Endothelial cell (in vitro differentiated cells): ENCODE measurements at places on chromosomes 4 and X. TPM values are rescaled to one million over a fixed set of nuclear protein-coding genes. Genes with fewer than 3 reads are reported as not detected.
A peak's percentile ranks its signal among the peaks of the same experiment; 100 is the strongest.

DNA sequence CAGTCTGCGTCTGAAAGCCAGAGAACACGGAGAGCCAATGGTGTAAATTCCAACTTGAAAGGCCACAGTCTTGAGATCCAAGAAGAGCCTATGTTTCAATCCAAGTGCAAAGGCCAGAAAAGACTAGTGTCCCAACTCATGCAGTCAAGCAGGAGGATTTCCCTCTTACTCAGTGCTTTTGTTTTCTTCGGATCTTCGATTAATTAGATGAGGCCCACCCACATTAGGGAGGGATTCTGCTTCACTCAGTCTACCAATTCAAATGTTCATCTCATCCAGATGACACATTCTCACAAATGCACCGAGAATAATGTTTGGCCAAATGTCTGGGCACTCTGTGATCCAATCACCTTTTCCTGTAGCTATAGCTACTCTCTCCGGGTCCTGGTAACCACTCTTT is 91.5 kb upstream of the S100G start:
- no peaks in the 10 kb centered on the region for H3K4me1 ChIP-seq
- H3K36me3 ChIP-seq, result no peaks in the 10 kb centered on the region
- no peak for DNase-seq
- H3K27ac ChIP-seq, result no peak overlapping the region
- no peak overlapping the region for H3K4me3 ChIP-seq

DNA sequence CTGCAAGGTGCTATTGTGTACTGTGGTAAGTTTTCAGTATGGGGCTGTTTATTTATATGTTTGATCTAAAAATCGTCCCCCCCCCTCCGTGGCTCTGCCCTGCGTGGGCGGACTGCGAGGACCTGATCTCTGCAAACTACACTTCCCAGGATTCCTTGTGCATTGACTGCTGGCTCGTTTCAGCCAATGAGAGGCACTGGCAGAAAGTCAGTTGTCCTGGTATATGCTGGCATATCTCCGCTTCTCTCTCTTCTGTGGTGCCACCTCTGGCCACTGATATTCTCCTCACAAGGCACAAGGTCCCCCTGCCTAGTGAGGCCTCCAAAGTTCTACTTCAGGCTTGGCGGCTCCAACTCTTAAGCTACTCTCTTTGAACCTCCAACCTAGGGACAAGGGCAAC is 168.8 kb upstream of the ZFP42 start:
- peaks cover 2% of the 10 kb centered on the region for H3K4me1 ChIP-seq
- no peak overlapping the region for H3K4me3 ChIP-seq
- peaks cover 4% of the 10 kb centered on the region for H3K27me3 ChIP-seq
- H3K36me3 ChIP-seq, result no peaks in the 10 kb centered on the region
- H3K27ac ChIP-seq, result no peak overlapping the region
- no peak for DNase-seq

GRCh38 chr4:69849297-69849696 is 10.6 kb downstream of the SULT1E1 start:
- H3K27ac ChIP-seq, result no peak overlapping the region
- H3K4me1 ChIP-seq, result no peaks in the 10 kb centered on the region
- no peak for DNase-seq
- H3K27me3 ChIP-seq, result no peaks in the 10 kb centered on the region
- no peaks in the 10 kb centered on the region for H3K36me3 ChIP-seq

GRCh38 chr4:95165926-95166524 is 382.7 kb downstream of the UNC5C start:
- no peaks in the 10 kb centered on the region for H3K27me3 ChIP-seq
- H3K4me3 ChIP-seq, result no peak overlapping the region
- no peaks in the 10 kb centered on the region for H3K36me3 ChIP-seq
- H3K4me1 ChIP-seq, result no peaks in the 10 kb centered on the region

- no peaks in the 10 kb centered on the region for H3K27me3 ChIP-seq
- peak overlapping the region; percentile 64 for H3K27ac ChIP-seq
- H3K4me3 ChIP-seq, result no peak overlapping the region
- H3K36me3 ChIP-seq, result no peaks in the 10 kb centered on the region
- H3K4me1 ChIP-seq, result peaks cover 24% of the 10 kb centered on the region
Measured at GRCh38 chr4:136855886-136856285, 676.4 kb downstream of the PCDH18 start.

- no peak for DNase-seq
- H3K4me3 ChIP-seq, result no peak overlapping the region
- no peaks in the 10 kb centered on the region for H3K36me3 ChIP-seq
- H3K27me3 ChIP-seq, result peaks cover 2% of the 10 kb centered on the region
- no peaks in the 10 kb centered on the region for H3K4me1 ChIP-seq
- H3K27ac ChIP-seq, result no peak overlapping the region
Measured at GRCh38 chr4:45033676-45034419, 307.5 kb upstream of the GNPDA2 start.

- no peak overlapping the region for H3K4me3 ChIP-seq
- no peaks in the 10 kb centered on the region for H3K36me3 ChIP-seq
- H3K27me3 ChIP-seq, result peaks cover 6% of the 10 kb centered on the region
- H3K4me1 ChIP-seq, result peaks cover 5% of the 10 kb centered on the region
Measured at GRCh38 chr4:147820975-147821374, 89.1 kb downstream of the ARHGAP10 start.

- no peaks in the 10 kb centered on the region for H3K36me3 ChIP-seq
- no peak overlapping the region for H3K4me3 ChIP-seq
- peaks cover 3% of the 10 kb centered on the region for H3K27me3 ChIP-seq
- no peak for DNase-seq
Measured at GRCh38 chrX:150269605-150270254, 93.4 kb upstream of the MAMLD1 start.

- H3K4me3 ChIP-seq, result no peak overlapping the region
- H3K4me1 ChIP-seq, result no peaks in the 10 kb centered on the region
- DNase-seq, result no peak
- H3K27me3 ChIP-seq, result no peaks in the 10 kb centered on the region
Measured at GRCh38 chr4:28378109-28378830, 1517.6 kb downstream of the STIM2 start.

- H3K4me3 ChIP-seq, result no peak overlapping the region
- no peak for DNase-seq
- H3K27ac ChIP-seq, result no peak overlapping the region
- peaks cover 14% of the 10 kb centered on the region for H3K27me3 ChIP-seq
- H3K36me3 ChIP-seq, result peaks cover 4% of the 10 kb centered on the region
Measured at GRCh38 chr4:2273657-2274319, 11.9 kb upstream of the MXD4 start.

GRCh38 chrX:41548411-41548810 is 101.3 kb downstream of the NYX start:
- no peaks in the 10 kb centered on the region for H3K4me1 ChIP-seq
- peaks cover 4% of the 10 kb centered on the region for H3K36me3 ChIP-seq
- no peak for DNase-seq

The PYURF gene
- 49.8 TPM for total RNA-seq

The FGF2 gene
- total RNA-seq, result 26.1 TPM

The RADX gene
- 3.1 TPM for total RNA-seq

The CSN1S1 gene
- not detected for total RNA-seq
